ENCODE measurements at places on chromosomes 5 and 9.

DNA sequence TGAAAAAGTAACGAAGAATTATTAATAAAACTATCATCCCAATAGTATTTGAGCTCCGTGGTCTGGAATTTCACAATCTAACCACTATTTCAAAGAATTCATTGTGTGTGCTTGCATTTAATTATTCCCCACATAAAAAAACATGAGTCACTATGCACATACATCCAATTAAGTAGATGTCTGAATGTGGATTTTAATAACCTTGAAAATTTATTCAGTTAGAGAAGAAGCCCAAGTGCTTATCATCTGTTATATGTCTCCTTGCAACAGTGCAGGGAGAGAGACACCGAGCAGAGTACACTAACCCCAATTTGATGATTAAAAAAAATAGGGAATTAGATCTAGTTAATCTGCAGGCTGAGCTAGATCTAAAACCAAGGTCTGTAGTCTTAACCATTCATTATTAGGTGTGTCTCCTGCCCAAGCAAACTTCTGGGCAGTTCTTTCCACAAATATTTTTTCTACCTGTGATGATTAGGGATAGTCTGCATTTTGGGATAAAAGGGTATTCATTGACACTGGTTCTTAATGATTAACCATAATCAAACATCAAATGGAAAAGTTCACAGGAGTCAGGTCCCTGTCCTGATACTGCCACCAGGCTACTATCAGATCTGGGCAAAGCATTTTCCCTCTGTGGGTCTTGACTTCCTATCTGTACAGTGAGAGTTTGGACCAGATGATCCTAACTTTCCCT is 164.2 kb downstream of the GRIA1 start:
- peak; percentile 71 for DNase-seq

GRCh38 chr9:90698871-90699440 is 56.3 kb upstream of the DIRAS2 start:
- DNase-seq, result no peak

DNA sequence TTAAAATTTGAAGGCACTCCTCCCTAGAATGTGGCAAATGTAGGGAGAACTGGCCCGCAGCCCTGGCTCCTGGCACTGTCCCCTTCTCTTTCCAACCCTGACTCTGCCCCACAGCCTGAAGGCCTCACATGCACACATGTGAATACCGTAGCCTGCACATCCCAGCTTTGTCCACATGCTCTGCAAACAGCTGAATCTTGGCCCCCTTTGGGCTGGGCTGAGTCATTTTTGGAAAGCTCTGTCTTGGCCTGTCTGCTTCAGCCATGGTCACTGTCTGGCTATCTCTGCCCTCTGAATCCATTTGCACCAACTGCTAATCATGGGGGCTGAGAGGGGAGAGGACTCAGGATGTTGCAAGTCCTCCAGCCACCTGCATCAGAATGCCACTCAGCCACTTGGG is 22.1 kb upstream of the GALNT10 start:
- no peak for DNase-seq

GRCh38 chr5:180160215-180160614 is 48.8 kb downstream of the RASGEF1C start:
- DNase-seq, result no peak

- DNase-seq, result no peak
These were observed 72.7 kb upstream of the IL33 start for GRCh38 chr9:6142799-6143454.

GRCh38 chr9:94079236-94079635 is 5.0 kb upstream of the PTPDC1 start:
- DNase-seq, result no peak

GRCh38 chr9:132037458-132037857 is 42.2 kb downstream of the MED27 start:
- no peak for DNase-seq

GRCh38 chr5:147989994-147990393 is 73.8 kb upstream of the SPINK5 start:
- no peak for DNase-seq

- DNase-seq, result no peak
These were observed 13.2 kb downstream of the MTAP start for GRCh38 chr9:21815643-21816042.

DNA sequence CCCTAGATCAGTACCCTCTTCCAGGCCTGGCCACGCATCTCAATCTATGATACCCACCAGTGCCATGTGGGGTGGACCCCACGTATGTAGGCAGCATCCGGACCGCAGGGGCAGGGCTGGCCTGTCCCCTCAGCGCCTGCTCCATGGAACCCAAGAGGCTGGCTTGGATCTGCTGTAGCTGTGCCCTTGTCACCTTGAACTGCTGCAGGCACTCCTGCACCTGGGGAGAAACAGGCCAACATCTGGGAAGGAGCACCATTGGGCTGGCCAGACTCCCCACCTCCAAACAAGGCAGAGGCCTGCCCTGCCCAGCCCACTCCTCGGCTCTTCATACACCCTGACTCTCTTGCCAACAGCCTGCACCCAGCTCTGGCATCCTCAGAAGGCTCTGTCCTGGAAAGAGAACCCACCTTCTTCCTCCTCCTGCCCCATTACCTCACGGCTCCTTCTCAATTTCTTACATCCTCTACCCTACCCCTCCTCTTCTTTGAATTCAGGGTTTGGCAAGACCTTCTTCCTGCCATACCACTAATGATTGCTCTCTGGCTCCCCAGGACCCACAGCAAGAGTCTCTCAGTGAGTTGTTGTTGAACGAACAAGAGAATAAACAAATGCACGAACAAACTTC is 7.7 kb downstream of the HK3 start:
- no peak for DNase-seq

- no peak for DNase-seq
These were observed 899.5 kb downstream of the TLE1 start for GRCh38 chr9:80789831-80790230.

DNA sequence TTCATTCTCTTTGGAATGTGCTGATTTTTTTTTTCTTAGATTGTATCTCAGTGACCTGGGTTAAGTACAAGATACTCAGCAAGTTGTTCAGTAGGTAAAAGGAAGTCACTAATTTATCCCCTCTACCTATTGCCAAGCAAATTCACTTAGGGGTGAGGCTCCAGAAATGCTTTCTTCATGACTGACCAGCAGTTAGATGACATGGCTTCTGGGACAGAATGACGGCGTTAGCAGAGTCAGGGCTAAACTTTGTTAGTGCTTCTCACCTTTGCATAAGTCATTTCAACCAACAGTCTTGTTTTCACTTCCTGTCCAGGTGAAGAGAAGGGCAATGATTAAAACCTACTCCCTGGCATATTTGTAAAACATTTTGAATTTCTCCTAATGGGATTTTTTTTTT is 20.2 kb upstream of the MTAP start:
- DNase-seq, result no peak

DNA sequence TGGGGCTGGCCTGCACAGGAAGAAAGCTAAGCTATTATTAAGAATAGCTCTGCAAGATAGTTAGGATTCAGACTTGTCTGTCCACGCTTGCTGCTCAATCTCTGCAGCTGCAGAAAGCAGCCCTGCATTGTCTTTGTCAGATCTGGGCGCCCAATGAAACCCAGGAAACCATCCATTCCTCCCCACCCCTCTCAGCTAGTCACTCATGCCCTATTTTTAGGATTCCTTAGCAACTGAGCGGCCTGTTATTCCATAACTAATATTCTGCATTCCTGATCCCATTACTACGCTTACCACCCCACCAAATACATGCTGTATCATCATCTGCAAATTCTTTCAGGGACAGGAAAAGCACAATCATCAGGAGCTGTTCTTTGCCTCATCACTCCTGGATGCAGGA is 52.9 kb upstream of the APC start:
- DNase-seq, result peak; percentile 82

Data from BJ (cell line).